ENCODE measurements at places on chromosomes 12 and 14.

- DNase-seq, result no peak
Observed at GRCh38 chr12:64798165-64798564, 26.3 kb upstream of the TBC1D30 start.

DNA sequence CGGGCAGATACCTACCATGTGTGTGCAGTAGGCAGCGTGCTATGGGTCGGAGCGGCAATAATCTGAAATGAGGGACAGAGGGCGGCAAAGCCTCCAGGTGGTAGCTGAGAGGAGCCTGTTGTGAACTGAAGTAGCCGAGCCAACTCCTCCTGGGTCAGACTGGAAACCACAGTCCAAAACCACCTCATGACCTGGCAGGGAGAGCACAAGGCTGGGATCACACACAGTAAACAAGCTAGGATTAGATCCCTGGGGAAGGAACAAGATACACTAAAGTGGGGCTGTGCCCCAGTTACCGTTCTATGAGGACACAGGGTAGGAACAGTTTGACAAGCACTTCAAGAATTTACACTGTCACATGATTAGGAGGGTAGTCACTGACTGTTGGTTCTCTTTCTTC is 49.0 kb downstream of the AREL1 start:
- no peak for DNase-seq

DNA sequence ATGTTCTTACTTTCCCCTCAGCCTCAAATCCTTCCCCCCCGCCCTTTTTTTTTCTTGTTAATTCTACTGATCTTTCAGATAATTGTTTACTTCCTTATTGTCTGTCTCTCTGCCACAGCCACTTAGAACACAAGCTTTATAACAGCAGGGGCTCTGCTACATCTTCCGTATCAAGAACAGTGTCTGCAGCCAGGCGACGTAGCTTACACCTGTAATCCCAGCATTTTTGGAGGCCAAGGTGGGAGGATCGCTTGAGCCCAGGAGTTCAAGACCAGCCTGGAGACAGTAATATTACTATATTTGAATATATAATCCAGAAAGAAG is 5.4 kb downstream of the SOS2 start:
- DNase-seq, result peak; percentile 9

DNA sequence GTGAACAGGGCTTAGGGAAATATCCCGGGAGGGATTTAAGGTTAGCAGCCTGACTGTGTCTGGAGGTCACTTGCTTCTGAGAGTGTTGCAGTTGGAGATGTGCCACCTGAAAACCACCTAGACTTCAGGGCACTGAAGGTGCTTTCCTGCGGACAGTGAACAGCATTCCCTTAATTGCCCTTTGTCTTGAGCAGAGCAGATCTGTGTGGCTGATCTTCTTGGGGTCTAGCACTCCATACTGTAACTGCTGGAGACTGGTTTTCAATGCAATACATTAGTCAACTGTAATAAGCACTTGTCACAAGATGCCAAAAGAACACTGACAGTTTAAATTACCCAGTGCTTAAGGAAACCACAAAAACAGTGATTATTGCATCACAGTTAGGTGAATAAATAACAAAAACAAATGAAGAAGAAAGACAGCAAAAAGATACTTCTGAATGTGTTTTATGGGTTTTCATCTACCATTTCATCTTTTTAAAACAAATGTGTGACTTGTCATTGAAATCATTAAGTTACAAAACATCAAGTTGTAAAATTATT is 111.8 kb downstream of the PRIMA1 start:
- no peak for DNase-seq

DNA sequence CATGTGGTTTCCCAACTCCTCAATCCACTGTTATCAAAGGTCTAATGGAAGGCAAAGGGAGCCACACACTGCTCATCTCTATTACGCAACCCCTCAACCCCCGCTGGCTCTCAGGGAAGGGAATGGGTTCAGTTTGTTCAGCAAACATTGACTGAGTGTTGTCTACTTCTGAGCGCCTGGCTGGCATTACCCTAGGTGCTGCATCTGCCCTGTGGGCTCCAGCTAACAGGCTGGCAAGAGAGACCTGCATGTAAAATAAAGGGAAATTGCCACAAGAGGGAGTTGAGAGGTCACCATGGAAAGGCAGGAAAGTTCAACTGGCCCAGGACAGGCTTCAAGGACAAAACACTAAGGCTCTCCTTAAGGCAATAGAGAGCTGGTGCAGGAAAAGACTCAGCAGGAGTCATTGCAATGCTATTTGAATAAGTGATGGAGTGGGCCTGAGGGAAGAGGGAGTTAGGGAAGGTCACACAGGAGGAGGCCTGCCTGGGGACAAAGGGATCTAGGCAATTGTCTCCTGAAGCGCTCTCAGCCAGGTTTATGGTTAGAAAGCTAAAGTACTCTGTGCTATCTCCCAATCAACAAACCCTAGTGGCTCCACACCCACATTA is 5.5 kb upstream of the ZNF740 start:
- DNase-seq, result peak; percentile 65
